SK-MEL-5 (cell line): ENCODE measurements at places on chromosomes 13 and 19. TPM values are rescaled to one million over a fixed set of nuclear protein-coding genes. Genes with fewer than 3 reads are reported as not detected.

CNMD gene
- not detected in 2 replicates for total RNA-seq

KLHL1 gene
- 0.03 and 0.08 TPM in 2 replicates for total RNA-seq

FFAR3 gene
- total RNA-seq: not detected in 2 replicates

CCDC8 gene
- not detected in 2 replicates for total RNA-seq

PPM1N gene
- total RNA-seq: 0.74 and 1.9 TPM in 2 replicates

ZNF665 gene
- not detected in 2 replicates for total RNA-seq

VSIG10L gene
- total RNA-seq: 0.75 and 0.77 TPM in 2 replicates

CEP89 gene
- total RNA-seq: 4.8 and 7.3 TPM in 2 replicates

SIGLEC12 gene
- total RNA-seq: not detected in 2 replicates

CALR3 gene
- total RNA-seq: 0.29 and 0.53 TPM in 2 replicates

POU2F2 gene
- not detected in 2 replicates for total RNA-seq

S1PR4 gene
- 0.24 TPM in 1 of 2 replicates, not detected in the other for total RNA-seq

STAP2 gene
- total RNA-seq: 3.1 and 3.8 TPM in 2 replicates
